ENCODE measurements at places on chromosomes 5 and 9.

- H3K36me3 ChIP-seq: no peaks in the 10 kb centered on the region
- H3K4me1 ChIP-seq: peaks cover 17% of the 10 kb centered on the region
- H3K27me3 ChIP-seq: 0 out of 2 replicates have a peak, but pooled peaks cover 5% of the 10 kb centered on the region
- no peak overlapping the region for H3K4me3 ChIP-seq
- no peak for DNase-seq
Observed at GRCh38 chr5:15004506-15004905, 132.9 kb upstream of the ANKH start.

GRCh38 chr9:5793812-5794211 lies 39.1 kb downstream of the ERMP1 start:
- H3K36me3 ChIP-seq: 0 out of 2 replicates have a peak, but pooled peaks cover 2% of the 10 kb centered on the region
- H3K4me3 ChIP-seq: no peak overlapping the region
- no peak for DNase-seq
- no peaks in the 10 kb centered on the region for H3K27me3 ChIP-seq

DNA sequence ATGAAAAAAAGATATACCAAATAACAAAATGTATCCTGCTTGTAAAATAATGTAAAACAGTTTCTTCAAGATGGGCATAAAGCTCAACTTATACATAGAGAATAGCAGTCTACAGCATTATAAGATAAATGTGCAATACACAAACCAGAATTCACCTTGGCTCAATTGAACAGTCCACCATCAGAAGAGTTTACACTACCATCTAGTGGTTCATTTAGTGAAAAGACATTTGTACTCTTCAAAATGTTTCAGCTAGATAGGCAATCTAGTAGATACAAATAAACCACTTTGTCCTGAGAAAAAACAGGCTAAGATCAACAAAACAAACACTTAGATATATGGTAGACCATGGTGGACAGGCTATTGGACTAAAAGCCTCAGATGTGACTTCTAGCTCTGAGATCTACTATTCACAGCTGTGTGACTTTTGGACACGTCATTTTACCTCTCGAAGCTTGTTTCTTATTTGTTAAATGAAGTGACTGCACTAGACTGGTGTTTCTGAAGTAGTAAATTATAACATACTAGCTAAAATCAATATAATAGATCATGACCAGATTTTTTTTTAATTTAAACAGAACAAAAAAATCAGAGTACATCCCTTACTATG lies 22.1 kb upstream of the TPD52L3 start:
- H3K27ac ChIP-seq: no peak overlapping the region
- H3K4me1 ChIP-seq: 0 out of 2 replicates have a peak, but pooled peaks cover 3% of the 10 kb centered on the region
- no peaks in the 10 kb centered on the region for H3K27me3 ChIP-seq
- peak; percentile 32 for DNase-seq

- no peak for DNase-seq
- H3K36me3 ChIP-seq: no peaks in the 10 kb centered on the region
- no peaks in the 10 kb centered on the region for H3K4me1 ChIP-seq
- no peak overlapping the region for H3K4me3 ChIP-seq
- no peaks in the 10 kb centered on the region for H3K27me3 ChIP-seq
- H3K27ac ChIP-seq: no peak overlapping the region
Observed at GRCh38 chr9:114233491-114234185, 78.3 kb downstream of the COL27A1 start.

DNA sequence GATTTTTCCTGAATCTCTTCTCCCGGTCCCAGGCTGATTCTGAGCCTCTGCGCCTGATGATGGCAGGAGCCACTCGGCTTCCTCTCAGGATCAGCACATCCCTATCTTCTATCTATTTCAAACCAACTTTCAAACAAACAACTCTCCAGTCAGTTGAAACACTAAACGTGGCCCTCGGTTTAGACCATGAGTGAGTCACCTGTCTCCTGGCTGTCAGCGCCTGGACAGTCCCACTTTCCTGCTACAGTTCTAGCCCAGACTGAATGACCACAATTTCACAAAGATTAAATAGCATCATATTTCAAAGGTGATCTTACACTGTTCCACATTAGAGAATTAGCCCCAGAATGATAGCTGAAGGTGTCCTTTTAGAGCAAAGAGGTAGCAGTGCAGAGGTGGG lies 6.2 kb downstream of the SLC6A19 start:
- no peak overlapping the region for H3K4me3 ChIP-seq
- no peaks in the 10 kb centered on the region for H3K4me1 ChIP-seq
- no peaks in the 10 kb centered on the region for H3K36me3 ChIP-seq
- no peak for DNase-seq
- no peak overlapping the region for H3K27ac ChIP-seq

DNA sequence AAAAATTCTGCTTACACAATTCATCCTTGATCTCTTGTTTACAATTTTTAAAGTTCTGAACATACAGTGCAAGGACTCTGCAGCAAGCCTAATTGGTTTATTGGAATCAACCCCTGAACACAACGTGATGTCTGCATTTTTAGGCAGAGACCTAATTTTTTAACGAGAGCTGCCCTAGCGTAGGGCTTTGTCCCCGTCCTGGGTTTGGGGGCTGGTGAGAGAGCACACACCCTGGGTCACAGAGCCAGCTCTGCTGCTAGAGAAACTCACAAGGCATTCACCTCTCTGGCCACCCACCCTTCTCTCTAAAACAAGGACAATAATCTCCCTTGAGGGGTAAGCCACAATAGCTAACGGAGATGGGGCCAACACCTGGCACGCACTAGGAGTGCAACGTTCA lies 28.2 kb downstream of the SH3PXD2B start:
- DNase-seq: no peak
- no peak overlapping the region for H3K27ac ChIP-seq
- no peaks in the 10 kb centered on the region for H3K27me3 ChIP-seq

GRCh38 chr9:115378758-115379157 lies 260.8 kb upstream of the TNC start:
- no peak overlapping the region for H3K27ac ChIP-seq
- H3K27me3 ChIP-seq: no peaks in the 10 kb centered on the region
- no peak overlapping the region for H3K4me3 ChIP-seq
- DNase-seq: no peak
- H3K36me3 ChIP-seq: no peaks in the 10 kb centered on the region

- H3K27ac ChIP-seq: no peak overlapping the region
- DNase-seq: no peak
- H3K4me3 ChIP-seq: no peak overlapping the region
Observed at GRCh38 chr9:14565352-14566016, 127.7 kb downstream of the ZDHHC21 start.

GRCh38 chr5:351084-351920 lies 29.8 kb downstream of the AHRR start:
- DNase-seq: no peak
- H3K27me3 ChIP-seq: no peaks in the 10 kb centered on the region
- H3K27ac ChIP-seq: no peak overlapping the region
- no peak overlapping the region for H3K4me3 ChIP-seq
- no peaks in the 10 kb centered on the region for H3K36me3 ChIP-seq

DNA sequence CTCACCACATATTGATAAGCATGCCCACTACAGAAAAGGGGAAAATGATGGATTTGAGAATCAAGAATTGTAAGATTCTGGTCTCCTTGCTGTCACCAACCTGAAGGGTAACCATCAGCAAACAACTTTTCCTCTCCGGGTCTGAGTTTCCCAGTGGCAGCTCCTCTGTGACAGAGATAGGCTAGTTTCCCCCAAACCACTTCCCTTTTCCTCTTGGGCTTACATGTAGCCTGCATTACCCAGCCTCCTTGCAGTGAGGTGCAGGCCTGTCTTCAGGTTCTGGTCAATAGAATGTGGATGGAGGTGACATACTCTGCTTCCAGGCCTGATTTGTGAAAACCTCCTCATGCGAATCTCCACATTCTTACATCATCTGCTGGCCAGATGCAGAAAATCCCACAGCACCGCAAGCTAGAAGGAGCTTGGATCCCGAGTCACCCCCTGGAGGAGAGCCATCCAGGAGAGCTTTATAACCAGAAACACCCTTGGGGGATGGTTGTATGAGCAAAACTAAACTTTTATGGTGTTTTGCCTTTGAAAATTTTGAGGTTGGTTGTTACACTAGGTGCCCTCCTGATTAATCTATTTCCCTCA lies 206.1 kb downstream of the RGS3 start:
- H3K4me1 ChIP-seq: no peaks in the 10 kb centered on the region
- no peak for DNase-seq
- H3K27me3 ChIP-seq: peaks cover 5% of the 10 kb centered on the region
- no peaks in the 10 kb centered on the region for H3K36me3 ChIP-seq
- no peak overlapping the region for H3K4me3 ChIP-seq

DNA sequence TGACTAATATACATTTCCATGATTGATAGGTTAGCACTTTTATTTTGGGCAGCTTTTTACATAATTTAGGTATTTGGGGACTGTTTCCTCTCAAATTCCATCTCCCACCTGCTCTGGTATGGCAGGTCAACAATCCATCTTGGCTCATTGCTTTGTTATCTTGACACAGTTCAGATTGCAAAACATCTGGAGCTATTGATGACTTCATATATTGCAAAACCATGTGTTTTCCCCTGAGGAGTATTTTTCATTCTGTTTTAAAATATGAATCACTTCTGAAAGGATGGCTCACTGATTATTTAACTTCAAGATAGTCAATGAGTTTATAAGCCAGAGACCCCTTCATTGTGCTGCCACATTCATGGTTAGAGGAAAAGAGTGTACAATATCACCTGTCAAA lies 1206.0 kb upstream of the C9orf72 start:
- DNase-seq: no peak
- no peaks in the 10 kb centered on the region for H3K36me3 ChIP-seq
- no peak overlapping the region for H3K27ac ChIP-seq
- H3K27me3 ChIP-seq: no peaks in the 10 kb centered on the region
- H3K4me3 ChIP-seq: no peak overlapping the region
- no peaks in the 10 kb centered on the region for H3K4me1 ChIP-seq

DNA sequence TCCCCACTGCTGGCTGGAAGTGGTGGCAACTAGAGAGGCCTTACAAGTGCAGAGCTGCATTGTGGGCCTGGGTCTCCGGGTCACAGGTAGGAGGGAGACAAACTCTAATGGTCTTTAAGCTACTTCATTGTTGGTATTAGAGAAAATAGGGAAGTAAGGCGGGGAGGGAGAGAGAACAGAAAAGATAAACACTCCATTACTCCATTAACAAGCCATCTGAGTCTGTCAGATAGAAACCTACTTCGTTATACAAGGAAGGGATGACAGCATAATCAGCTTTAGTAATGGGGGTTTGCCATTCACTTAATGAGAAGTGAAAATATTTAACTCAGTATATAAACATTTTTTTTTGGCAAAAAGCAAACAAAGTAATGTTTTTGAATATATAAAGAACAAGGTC lies 107.4 kb downstream of the TLE1 start:
- no peak overlapping the region for H3K27ac ChIP-seq
- no peaks in the 10 kb centered on the region for H3K36me3 ChIP-seq
- no peaks in the 10 kb centered on the region for H3K27me3 ChIP-seq
- H3K4me3 ChIP-seq: no peak overlapping the region

- no peak overlapping the region for H3K27ac ChIP-seq
- H3K4me1 ChIP-seq: no peaks in the 10 kb centered on the region
- DNase-seq: no peak
- no peak overlapping the region for H3K4me3 ChIP-seq
Observed at GRCh38 chr9:121985792-121986494, 107.2 kb downstream of the TTLL11 start.

GRCh38 chr5:176817841-176818377 lies 7.5 kb downstream of the UNC5A start:
- peaks cover 49% of the 10 kb centered on the region for H3K4me1 ChIP-seq
- no peaks in the 10 kb centered on the region for H3K27me3 ChIP-seq

- no peaks in the 10 kb centered on the region for H3K4me1 ChIP-seq
- peaks cover 5% of the 10 kb centered on the region for H3K27me3 ChIP-seq
- no peak overlapping the region for H3K27ac ChIP-seq
Observed at GRCh38 chr9:104386425-104387069, 117.5 kb upstream of the OR13F1 start.

GRCh38 chr9:68533678-68534077 lies 7.0 kb downstream of the TMEM252 start:
- H3K27ac ChIP-seq: no peak overlapping the region
- H3K36me3 ChIP-seq: no peaks in the 10 kb centered on the region
- H3K27me3 ChIP-seq: 0 out of 2 replicates have a peak, but pooled peaks cover 15% of the 10 kb centered on the region
- H3K4me3 ChIP-seq: no peak overlapping the region
- no peak for DNase-seq
- no peaks in the 10 kb centered on the region for H3K4me1 ChIP-seq

GRCh38 chr9:96565671-96566497 lies 53.8 kb downstream of the CDC14B start:
- H3K36me3 ChIP-seq: no peaks in the 10 kb centered on the region
- DNase-seq: no peak

DNA sequence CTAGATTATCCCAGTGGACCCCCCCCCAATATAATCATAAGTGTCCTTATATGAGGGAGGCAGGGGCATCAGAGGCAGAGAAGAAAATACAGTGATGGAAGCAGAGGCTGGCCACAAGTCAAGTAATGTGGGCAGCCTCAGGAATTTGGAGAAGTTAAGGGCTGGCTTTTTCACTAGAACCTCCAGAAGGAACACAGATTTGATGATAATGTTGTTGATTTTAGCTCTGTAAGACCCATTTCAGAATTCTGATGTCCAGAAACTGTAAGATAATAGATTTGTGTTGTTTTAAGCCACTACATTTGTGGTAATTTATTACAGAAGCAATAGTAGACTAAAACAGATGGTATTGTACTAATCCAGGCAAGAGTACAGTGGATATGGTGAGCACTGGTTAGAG lies 36.3 kb upstream of the LRRTM2 start:
- no peaks in the 10 kb centered on the region for H3K4me1 ChIP-seq
- 0 out of 2 replicates have a peak, but pooled peaks cover 3% of the 10 kb centered on the region for H3K36me3 ChIP-seq
- no peaks in the 10 kb centered on the region for H3K27me3 ChIP-seq
- DNase-seq: no peak
- H3K27ac ChIP-seq: no peak overlapping the region

GRCh38 chr9:86464242-86464641 lies 110.0 kb upstream of the TUT7 start:
- no peaks in the 10 kb centered on the region for H3K4me1 ChIP-seq
- H3K27me3 ChIP-seq: peaks cover 4% of the 10 kb centered on the region
- DNase-seq: no peak
- H3K4me3 ChIP-seq: no peak overlapping the region
- H3K36me3 ChIP-seq: no peaks in the 10 kb centered on the region

- no peaks in the 10 kb centered on the region for H3K27me3 ChIP-seq
- H3K36me3 ChIP-seq: no peaks in the 10 kb centered on the region
- peaks cover 1% of the 10 kb centered on the region for H3K4me1 ChIP-seq
- DNase-seq: no peak
- H3K27ac ChIP-seq: no peak overlapping the region
Observed at GRCh38 chr9:99783799-99784198, 37.9 kb upstream of the NR4A3 start.

- H3K36me3 ChIP-seq: peaks cover 13% of the 10 kb centered on the region
- no peak overlapping the region for H3K4me3 ChIP-seq
- H3K27ac ChIP-seq: no peak overlapping the region
- H3K4me1 ChIP-seq: no peaks in the 10 kb centered on the region
- DNase-seq: no peak
Observed at GRCh38 chr5:160092514-160092913, 26.7 kb downstream of the PWWP2A start.

GRCh38 chr5:36535378-36535777 lies 71.0 kb upstream of the SLC1A3 start:
- DNase-seq: no peak
- no peak overlapping the region for H3K27ac ChIP-seq
- no peak overlapping the region for H3K4me3 ChIP-seq
- no peaks in the 10 kb centered on the region for H3K27me3 ChIP-seq
- no peaks in the 10 kb centered on the region for H3K36me3 ChIP-seq
- H3K4me1 ChIP-seq: no peaks in the 10 kb centered on the region
